ENCODE measurements at places on chromosomes 7 and 10. TPM values are rescaled to one million over a fixed set of nuclear protein-coding genes. Genes with fewer than 3 reads are reported as not detected.

The LAMB1 gene
- 233 TPM for total RNA-seq

The TFEC gene
- total RNA-seq = 1.2 TPM

- no peak overlapping the region for H3K27ac ChIP-seq
- H3K4me1 ChIP-seq = peaks cover 12% of the 10 kb centered on the region
- H3K4me3 ChIP-seq = no peak overlapping the region
Observed at GRCh38 chr10:47112612-47113011, 187.4 kb upstream of the GDF10 start.

- H3K27ac ChIP-seq = no peak overlapping the region
- no peak for DNase-seq
- H3K27me3 ChIP-seq = no peaks in the 10 kb centered on the region
- H3K36me3 ChIP-seq = no peaks in the 10 kb centered on the region
- H3K4me3 ChIP-seq = no peak overlapping the region
- no peaks in the 10 kb centered on the region for H3K4me1 ChIP-seq
Observed at GRCh38 chr10:77321838-77322237, 315.8 kb downstream of the KCNMA1 start.

- no peaks in the 10 kb centered on the region for H3K36me3 ChIP-seq
- H3K4me3 ChIP-seq = no peak overlapping the region
- H3K27ac ChIP-seq = no peak overlapping the region
- DNase-seq = no peak
- no peaks in the 10 kb centered on the region for H3K27me3 ChIP-seq
Observed at GRCh38 chr10:108561649-108562048, 1361.7 kb downstream of the XPNPEP1 start.

- DNase-seq = no peak
- no peaks in the 10 kb centered on the region for H3K27me3 ChIP-seq
- H3K4me1 ChIP-seq = peaks cover 2% of the 10 kb centered on the region
- H3K36me3 ChIP-seq = peaks cover 3% of the 10 kb centered on the region
Observed at GRCh38 chr10:87712913-87713616, 53.4 kb downstream of the PAPSS2 start.

GRCh38 chr7:80235334-80235733 is 100.7 kb downstream of the GNAI1 start:
- no peak for DNase-seq
- no peak overlapping the region for H3K27ac ChIP-seq
- H3K36me3 ChIP-seq = no peaks in the 10 kb centered on the region
- H3K27me3 ChIP-seq = no peaks in the 10 kb centered on the region

DNA sequence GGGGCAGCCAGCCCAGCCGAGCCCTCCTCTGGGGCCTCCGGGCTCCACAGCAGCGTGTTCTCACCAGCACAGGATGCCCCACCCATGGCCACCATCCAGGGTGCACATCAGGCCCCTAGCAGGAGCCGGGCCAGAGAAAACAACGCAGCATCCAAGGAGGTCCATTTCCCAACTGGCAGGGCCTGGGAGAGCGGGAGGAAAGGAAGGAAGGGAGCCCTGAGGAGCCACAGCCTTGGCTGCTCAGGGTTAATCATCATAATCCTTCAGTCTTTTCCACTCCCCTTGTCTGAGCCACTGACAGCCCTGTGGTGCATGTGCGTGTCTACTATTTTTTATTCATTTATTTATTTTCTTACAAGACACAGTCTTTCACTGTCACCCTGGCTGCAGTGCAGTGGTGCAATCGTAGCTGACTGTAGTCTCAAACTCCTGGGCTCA is 3.6 kb downstream of the PLAC9 start:
- H3K36me3 ChIP-seq = peaks cover 5% of the 10 kb centered on the region
- H3K4me3 ChIP-seq = no peak overlapping the region
- peaks cover 45% of the 10 kb centered on the region for H3K4me1 ChIP-seq
- peak overlapping the region; percentile 79 for H3K27ac ChIP-seq
- peaks cover 11% of the 10 kb centered on the region for H3K27me3 ChIP-seq

DNA sequence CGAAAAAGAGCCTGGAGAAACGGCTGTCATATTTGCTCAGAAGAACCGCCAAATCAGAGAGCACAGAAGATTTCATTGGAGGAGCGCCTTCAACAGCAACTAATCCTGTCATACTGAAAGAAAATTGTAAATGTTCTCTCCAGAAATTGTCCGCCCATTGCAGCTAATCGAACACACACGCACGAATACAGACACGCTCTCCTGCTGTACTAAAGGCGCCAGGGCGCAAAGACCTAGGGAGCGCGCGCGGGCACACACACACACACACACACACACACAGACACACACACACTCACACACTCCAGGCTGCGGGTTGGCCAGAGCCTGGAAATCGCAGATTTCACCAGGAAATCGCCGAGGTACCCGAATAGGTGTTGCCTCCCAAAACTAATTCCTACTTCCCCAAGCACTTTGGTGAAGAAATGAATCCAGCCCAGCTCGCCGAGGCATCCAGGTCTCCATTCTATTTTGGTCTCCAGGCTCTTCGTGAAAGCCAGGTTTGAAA is at the start of gene CHRM2:
Gene CHRM2, plus strand, starts transcription at position 157 of the 505 bp plus-strand sequence. CDS start 146,214 bp downstream, outside the sequence.
- H3K4me1 ChIP-seq = peaks cover 11% of the 10 kb centered on the region
- DNase-seq = peak; percentile 45

DNA sequence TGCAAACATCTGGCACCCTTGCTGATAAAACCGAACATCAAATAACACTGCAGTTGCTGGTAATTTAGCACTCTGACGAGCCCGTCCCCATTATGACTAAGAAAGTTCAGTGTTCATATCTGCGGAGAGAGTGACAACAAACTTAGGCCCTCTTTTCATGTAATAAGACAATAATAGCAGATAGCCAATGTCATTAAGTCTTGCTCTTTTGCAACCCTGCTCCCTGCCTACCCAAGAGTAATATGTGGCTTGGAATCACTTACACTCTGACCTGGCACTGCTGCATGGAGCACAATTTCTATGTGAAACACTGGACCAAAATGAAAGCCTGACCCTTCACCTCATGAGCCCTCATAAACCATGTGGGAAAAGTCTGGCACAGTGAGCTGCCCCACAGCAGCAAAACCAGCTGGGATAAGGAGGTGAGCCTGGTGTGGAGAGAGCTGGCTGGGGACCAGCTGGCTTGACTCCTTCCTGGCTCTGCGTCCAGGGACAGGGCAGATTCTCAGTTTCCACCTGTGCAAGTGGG is 86.5 kb downstream of the HIPK2 start:
- no peak overlapping the region for H3K4me3 ChIP-seq
- peak; percentile 43 for DNase-seq
- H3K36me3 ChIP-seq = no peaks in the 10 kb centered on the region
- H3K27me3 ChIP-seq = no peaks in the 10 kb centered on the region
- H3K4me1 ChIP-seq = peaks cover 4% of the 10 kb centered on the region
- H3K27ac ChIP-seq = no peak overlapping the region

- no peaks in the 10 kb centered on the region for H3K27me3 ChIP-seq
- DNase-seq = no peak
- H3K4me1 ChIP-seq = peaks cover 8% of the 10 kb centered on the region
- no peak overlapping the region for H3K4me3 ChIP-seq
Observed at GRCh38 chr10:22648547-22648961, 65.8 kb downstream of the PIP4K2A start.

- DNase-seq = no peak
- H3K27ac ChIP-seq = peak overlapping the region; percentile 23
- H3K27me3 ChIP-seq = no peaks in the 10 kb centered on the region
- no peaks in the 10 kb centered on the region for H3K36me3 ChIP-seq
- peaks cover 14% of the 10 kb centered on the region for H3K4me1 ChIP-seq
- H3K4me3 ChIP-seq = no peak overlapping the region
Observed at GRCh38 chr7:143013473-143013872, 13.5 kb downstream of the OR9A2 start.

- no peak for DNase-seq
- H3K36me3 ChIP-seq = no peaks in the 10 kb centered on the region
- H3K27me3 ChIP-seq = no peaks in the 10 kb centered on the region
- no peak overlapping the region for H3K27ac ChIP-seq
- H3K4me1 ChIP-seq = peaks cover 9% of the 10 kb centered on the region
Observed at GRCh38 chr7:150311146-150311545, 12.0 kb upstream of the LRRC61 start.
